NCI-H82 (cell line): ENCODE measurements at places on chromosomes 5 and 9.

DNA sequence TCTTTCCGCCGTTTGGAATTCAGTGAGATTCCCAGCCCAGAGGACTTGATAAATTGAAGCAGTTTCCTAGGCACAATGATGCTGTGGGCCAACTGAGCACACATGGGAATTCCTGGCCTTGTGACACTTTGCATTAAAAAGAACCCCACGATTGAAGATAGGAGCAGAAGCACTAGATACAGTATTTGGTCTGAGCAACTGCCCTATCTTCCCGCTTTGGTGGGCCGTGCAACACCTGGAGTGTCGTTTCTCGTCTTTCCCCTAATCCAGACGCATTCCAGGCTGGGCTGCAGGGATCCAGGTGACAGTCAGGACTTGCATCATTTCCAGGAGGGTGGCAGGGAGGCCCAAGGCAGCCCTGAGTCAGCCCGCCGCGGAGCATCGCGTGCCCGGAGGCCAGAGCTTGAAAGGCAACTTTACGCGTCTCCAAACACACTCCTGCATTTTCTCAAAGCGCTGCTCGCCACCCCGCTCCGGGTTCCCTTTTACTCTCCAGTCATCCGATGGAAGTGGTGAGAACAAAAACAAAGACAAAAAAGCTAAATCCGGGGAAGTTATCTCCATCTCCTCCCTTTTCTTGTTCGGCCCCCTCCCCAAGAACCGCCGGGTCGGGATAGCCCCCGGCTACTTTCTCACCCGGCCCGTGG is 753 bp upstream of the STC2 start:
- DNase-seq = no peak

- no peak for DNase-seq
Observed at GRCh38 chr5:10556893-10557746, 6.8 kb upstream of the ANKRD33B start.

DNA sequence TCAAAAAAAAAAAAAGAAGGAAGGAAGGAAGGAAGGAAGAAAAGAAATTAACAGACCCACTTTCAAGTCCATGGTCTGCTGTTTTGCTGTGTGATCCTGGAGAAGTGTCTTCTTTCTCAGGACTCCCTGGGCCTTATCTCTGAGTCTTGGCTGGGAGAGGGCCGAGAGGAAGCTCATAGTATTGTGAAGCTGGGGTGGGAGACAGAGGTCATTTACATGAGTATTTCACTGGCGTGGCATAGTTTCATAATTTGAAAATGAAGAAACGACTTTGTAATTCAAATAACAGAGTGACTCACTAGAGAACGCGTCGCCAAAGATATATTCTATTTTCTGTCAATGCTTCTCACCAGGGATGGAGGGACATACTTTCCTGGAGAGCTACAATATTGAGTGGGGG is 2.4 kb upstream of the C9orf50 start:
- DNase-seq = no peak

GRCh38 chr5:97087138-97087537 is 55.3 kb downstream of the LIX1 start:
- no peak for DNase-seq

GRCh38 chr5:106940301-106940846 is 730.4 kb downstream of the EFNA5 start:
- DNase-seq = no peak

GRCh38 chr9:34589636-34590380 is at the start of gene CNTFR:
CNTFR (minus strand) TSS chr9:34589724; CDS start chr9:34568981, 20,743 bp downstream.
- peak; percentile 81 for DNase-seq

DNA sequence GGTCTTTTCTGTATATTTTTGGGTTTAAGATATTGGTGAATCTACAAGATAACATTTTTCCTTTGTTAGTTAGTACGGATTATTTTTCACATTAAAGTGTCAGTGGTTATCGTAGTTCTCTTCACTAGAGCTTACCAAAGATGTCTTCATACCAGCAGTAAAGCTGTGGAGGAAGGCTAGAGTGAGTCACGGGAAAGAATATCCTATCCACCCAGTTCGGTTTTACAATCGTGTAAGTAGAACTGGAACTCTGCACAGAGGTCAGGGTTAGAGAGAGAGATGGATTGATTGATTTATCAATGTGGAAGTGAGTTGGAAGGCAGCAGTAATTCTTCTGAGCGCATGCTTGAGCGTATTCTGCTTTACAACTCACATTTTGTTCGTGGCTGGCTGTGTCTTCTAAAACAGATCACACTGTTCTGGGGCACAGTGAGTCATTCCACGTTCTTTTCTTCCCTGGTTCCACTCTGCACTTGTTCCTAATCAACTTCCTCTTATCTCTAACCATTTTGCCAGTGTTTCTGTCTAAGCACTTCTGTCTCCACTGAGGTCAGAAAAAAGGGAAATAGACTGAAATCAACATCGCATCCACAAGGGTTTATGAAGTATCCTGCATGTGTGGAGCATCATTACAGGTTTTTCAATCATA is 86.5 kb upstream of the ARRDC3 start:
- DNase-seq = no peak

DNA sequence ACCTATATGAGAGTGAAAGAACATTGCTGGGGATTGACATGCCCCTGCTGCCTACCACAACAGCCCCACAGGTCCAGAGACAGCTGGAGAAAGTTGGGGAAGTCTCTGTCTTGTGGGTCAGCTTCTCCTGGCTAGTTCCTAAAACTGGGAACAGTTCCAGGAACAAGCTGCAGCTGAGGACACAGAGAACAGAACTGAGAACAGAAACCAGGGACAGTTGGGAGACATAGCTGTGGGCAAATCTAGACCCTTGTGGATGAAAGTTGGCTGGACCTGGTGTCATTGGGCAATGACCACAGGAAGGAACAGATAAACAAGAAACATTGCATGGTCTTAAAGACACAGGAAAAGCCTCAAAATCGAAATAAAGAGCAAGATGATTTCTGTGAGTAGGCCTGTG is 58.3 kb upstream of the MOCS2 start:
- DNase-seq = no peak

DNA sequence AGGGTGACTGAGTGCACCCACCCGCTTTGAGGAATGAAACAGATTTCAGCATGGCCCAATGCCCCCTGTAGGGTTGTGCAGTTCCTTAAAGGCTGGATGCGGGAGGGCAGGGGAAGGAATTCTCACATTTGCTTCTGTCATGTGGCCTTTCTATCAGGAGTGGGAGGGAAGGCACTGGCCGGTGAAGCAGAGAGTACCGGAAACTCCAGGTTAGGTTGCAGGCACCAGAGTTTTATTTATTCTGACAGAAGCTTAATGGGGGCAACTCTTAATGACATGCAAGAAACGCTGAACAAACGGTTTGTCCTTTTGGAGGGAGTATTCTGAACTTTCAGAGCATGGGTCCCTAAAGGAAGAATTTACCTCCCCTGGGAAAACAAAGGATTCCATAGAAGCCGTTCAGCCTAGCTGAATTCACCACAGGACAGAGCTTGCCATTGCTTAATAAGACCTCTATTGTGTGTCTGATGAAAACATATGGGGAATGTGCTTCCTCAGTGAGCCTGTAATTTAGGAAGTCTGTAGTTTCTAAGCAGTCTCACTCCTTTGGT is 44.1 kb upstream of the EQTN start:
- DNase-seq = no peak

DNA sequence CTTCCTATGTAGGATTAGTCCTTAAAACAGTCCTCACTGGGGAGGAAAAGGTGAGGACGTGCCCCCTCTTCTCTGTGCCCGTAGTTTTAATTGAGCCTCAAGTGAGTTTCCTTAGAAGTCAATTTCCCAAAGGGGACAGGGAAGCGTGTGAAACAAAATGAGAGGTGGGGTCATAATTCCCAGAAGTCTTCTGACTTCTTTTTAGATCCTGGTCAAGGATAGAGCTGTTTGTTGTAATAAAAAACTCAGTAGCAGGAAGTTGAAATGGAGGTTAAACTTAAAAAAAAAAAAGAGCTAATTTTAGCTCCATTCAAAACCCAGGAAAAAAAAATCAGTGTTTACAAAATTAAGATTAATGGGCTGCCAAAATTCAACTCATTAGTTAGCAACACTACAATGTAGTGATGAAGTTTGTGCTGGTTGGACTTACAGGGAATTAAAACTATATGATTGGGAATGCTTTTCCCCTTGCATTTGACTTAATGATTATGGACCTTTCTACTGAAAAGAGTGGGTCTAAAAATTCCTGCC is 158.3 kb upstream of the MEF2C start:
- DNase-seq = no peak

GRCh38 chr5:92917044-92917443 is 664.0 kb downstream of the NR2F1-AS1 start:
- no peak for DNase-seq

DNA sequence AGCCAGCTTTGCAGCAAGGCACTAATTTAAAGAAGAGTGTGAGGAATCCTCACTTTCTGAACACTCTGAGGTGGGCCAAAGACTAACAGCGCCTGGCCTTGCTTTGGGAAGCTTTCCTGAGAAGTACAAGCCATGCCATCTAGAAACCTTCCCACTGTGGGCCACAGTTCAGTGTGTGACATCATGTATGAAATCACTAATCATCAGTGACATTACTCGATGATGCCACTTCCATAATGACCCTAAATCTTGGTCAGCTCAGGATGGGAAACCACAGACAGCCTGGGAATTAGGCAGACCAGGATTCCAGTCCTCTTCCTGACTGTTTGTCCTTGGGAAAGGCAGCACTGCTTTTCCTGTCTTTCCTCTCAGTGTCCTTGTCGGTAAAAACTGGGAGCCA is 54.2 kb upstream of the HSPA9 start:
- DNase-seq = no peak

- DNase-seq = no peak
Observed at GRCh38 chr5:163005949-163006348, 431.4 kb upstream of the CCNG1 start.

- DNase-seq = peak; percentile 11
Observed at GRCh38 chr5:75666801-75667200, 50.4 kb downstream of the POC5 start.

DNA sequence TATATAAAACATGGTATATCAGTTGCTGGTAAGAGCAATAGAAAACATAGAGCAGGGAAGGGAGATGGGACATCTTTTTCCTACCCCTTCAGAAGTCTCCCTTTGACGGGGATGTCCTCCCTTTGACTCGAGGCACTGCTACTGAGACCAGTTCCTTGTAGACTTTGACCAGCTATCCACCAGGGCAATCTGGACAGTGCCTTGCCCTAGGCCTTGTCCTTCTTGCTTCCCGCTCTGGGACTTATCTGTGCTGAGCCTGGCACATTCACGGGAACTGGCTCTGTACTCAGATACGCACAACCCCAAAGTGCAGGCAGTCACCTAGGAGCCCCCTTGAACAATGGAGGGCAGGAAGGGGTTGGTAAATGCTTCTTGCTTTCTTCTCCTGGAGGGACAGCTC is 116.6 kb upstream of the ANKH start:
- DNase-seq = no peak

DNA sequence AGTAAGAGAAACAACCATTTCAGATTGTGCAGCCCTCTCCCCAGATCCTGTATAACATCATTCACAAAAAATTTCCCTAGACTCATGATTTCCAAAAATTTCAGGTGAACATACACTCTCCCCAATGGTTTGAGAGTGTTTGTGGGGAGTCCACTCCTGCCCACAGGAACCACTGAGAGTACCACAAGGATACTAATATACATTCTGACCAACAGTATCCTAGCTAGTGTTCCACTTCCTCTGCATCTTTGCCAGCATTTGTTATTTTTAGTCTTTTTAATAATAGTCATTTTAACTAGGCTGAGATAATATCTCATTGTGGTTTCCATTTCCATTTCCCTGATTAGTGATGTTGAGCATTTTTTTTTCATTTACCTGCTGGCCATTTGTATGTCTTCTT is 155.4 kb downstream of the DTWD2 start:
- DNase-seq = no peak

DNA sequence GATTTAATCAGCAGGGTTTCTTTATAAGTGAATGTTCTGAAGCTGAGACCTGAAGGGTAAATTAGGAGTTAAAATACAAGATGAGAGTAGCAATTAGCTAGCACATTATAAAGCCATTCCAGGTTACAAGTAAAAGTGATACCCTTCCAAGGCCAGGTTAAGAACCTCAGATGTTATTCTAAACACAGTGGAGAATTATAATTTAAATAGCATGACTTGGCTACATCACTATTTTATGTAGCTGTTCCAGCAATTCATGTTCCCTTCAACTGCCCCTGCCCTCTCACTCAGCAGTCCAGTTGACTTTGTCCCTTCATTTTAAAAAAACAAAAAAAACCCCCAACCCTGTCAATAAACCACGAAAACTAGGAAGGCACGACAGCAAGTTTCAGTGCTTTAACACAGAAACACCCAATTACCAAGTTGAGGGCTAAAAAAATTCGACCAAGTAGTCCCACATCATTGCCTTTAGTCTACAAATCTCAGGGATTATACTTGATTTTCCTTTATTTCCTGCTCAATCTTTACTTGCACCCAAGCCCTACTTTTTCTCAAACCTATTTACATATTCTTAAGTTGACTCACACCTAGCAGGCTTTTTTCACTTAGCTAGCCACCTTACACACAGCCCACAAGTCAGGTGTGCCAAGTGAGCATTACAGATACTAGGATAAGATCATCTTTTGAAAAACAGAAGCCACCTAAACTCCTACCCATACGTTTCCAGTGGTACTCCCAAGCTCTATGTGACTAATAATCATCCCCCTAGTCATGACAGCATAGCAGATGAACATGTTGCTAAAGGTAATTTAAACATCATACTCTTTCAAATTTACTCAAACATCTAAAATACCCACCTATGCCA is 3.4 kb downstream of the RPL37 start:
- no peak for DNase-seq

DNA sequence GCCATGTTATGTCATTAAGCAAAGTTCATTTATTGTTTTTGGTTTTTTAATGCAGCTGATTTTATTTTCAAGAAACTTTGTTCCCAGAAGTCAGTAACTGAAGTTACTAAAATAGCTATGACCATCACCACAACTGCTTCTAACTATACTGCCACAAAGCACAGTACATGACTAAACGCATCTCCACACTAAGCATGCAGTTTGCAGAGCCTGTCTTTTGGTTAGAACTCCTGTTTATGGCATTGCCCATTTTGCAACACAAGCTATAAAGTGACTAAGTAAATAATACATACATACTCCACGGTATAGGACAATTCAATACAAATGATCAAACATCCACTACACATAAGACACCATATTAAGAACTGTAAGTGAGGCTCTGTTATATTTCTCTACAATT is 109.7 kb downstream of the MLLT3 start:
- no peak for DNase-seq
